ENCODE measurements at places on chromosomes 3 and 15.
A peak's percentile ranks its signal among the peaks of the same experiment; 100 is the strongest.

DNA sequence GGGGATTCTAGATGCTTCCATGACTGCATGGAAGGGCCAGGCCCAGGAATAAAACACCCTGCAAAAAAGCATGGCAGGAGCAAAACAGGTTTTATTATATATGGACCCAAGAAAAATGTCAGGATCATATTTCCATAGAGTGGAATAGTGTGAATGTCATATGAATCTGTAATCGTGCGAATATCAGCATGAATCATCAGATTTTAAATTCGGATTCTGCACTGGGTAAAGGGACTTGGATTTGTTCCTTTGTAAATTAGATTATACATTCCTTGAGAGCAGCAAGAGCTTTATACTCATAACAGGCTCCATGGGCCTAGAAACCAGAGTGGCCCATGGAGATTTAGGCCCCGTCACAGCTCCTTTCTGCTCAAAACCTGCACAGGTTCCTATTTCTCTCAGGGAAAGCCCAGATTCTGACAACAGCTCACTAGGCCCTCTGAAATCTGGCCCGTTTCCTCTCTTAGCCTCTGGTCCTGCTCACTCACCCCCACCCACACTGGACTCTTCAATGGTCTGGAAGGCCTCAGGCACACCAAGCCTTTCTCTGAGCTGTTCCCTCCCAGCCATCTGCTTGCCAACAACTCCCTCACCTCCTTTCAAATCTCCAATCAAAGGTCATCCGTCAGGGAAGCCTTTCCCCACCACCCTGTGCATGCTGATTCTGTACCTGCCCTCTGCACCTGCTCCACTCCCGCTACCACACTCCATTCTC lies 76.0 kb downstream of the FEM1B start:
- DNase-seq = no peak

DNA sequence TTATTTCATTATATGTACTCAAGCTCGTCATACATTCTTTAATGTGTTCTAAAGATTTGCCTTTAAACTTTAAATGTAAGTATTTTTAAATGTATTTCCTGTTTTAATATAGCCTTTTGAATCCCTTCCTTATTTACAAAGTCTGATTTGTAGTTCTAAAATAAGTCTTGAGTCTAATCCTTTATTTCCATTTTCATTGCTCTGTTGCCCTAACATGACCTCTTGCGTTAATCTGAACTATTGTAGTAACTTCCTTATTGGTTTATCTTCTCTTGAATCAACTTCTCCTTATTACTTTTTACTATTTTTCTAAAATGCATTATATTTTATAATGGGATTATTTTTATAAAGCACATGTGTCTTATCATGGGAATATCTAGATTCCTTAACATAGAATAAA lies 24.0 kb downstream of the KNL1 start:
- DNase-seq = no peak

DNA sequence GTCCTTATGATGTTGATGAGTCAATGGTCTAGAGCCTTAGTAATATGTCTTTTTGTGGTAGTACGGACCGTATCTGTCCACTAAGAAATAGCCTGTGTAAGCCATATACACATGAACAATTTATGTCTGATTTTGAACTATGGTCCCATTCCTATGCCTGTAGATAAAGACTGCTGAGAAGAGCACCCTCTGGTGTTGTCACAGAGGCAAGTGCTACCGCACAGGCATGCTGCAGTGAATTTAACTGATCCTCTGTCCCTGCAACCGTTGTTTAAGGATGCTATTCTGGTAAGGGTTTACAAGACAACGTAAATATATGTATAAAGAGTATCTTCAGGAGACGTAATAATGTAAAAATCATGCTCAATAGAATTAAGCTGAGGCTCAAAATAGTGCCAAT lies 170.7 kb downstream of the UBE3A start:
- DNase-seq = no peak

- no peak for DNase-seq
Measured at GRCh38 chr3:171150945-171151344, 124.4 kb upstream of the SLC2A2 start.

DNA sequence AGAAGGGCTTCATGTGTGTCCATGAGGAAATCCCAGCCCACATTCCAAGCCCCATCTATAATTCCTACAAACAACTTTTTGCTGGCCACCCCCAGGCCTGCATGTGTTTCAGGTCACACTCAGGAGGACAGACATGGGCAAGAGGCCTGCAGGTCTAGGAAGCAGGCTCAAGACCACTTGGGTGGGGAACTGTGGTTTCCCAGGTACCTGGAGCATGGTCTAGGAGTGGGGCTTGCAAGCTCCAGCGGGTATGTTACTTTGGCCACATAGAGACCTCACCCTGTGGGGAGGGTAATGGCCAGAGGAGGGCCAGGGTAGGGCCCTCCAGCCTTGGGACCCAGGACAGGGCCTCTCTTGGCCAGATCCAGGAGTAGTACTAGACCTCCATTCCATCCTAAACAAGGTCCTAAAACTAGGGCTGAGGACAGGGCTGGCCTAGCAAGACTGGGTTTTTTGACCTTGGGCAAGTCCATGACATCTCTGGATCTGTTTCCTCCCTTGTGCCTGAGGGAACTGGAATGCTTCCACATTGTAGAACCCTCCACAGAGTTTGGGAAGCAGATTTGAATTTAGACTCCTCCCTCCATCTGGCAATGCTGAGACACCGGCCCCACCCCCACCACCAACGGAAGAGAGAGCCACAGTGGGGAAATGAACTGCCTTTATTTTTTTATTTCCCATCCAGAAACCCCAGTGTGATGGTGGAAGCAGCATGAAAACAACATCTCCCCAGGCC lies 22.3 kb downstream of the EAF1 start:
- no peak for DNase-seq

DNA sequence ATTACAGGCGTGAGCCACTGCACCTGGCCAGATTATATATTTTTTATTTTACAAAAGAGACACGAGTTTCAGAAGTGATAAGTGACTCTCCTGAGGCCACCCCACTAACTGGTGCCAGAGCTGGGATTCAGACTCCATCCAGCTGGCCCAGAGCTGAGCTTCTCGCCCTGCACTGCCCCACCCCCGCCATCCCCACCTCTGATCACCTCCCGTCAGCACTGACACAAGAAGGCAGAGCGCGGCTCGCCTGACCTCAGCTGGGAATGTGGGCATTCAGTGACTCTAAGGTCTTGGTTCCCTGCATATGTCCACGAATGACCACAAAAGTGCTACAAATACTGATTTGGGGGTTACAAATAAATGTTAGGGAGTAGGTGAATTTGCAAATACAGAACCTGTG lies 56.1 kb upstream of the GALNT15 start:
- no peak for DNase-seq

GRCh38 chr3:177601152-177601551 lies 403.9 kb upstream of the TBL1XR1 start:
- no peak for DNase-seq

DNA sequence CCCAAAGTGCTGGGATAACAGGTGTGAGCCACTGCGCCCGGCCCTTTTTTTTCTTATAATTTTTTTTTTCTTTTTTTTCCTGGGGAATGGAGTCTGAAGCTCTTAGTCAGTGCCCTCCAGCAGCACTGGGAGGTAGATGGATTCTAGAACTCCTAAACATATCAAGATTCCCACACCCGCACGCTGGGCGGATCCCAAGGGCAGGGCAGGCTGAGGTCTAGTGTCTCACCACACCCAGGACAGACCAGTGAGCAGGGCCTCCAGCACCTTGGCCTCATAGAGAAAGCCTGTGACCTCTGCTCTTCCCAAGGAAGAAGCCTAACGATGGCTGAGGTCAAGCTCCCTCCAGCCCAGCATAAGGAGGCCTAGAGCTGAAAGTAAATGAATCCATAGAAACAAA lies 153.7 kb upstream of the MEF2A start:
- DNase-seq = no peak

DNA sequence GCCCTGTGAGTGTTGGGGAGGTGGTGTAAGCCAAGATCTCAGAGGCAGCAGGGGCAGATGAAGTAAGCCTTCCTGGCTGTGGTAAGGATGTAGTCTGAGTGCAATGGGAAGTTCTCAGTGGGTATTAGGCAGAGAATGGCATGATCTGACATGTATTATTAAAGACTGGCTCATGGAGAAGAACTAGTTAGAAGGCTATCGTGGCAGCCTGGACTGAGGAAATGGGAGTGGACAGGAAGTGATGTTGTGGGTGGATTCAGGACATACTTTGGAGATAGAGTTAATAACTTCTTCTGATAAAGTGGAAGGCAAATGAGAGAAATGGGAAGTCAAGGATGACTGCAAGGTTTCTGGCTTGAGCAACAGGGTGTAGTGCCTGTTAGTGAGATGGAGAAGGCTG lies 250.9 kb upstream of the CFAP20DC start:
- peak; percentile 17 for DNase-seq

DNA sequence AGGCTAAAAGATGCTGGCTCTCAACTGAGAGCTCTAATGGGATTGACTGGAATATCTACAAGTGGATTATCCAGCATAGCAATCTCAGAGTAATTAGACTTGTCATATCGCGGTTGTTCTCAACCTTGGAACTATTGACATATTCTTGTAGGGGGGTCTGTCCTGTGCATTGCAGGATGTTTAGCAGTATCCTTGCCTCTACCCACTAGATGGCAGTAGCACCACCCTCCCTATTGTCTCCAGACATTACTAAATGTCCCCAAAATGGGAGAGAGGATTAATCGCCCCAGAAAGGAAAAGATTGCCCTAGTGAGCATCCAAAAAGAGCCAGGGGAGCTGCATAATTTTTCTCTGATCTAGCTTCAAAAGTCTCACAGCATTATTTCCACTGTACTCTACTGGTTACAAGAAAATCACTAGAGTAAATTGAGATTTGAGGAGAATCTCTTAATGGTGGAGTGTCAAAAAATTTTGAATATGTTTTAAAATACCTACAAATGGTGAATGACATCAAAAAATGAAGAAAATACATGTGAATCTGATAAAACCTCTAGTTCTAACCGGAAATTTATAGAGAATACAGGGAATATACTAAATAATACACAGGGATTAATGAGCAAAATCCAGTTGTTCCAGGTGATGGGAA lies 388.2 kb upstream of the AGTR1 start:
- DNase-seq = peak; percentile 76

DNA sequence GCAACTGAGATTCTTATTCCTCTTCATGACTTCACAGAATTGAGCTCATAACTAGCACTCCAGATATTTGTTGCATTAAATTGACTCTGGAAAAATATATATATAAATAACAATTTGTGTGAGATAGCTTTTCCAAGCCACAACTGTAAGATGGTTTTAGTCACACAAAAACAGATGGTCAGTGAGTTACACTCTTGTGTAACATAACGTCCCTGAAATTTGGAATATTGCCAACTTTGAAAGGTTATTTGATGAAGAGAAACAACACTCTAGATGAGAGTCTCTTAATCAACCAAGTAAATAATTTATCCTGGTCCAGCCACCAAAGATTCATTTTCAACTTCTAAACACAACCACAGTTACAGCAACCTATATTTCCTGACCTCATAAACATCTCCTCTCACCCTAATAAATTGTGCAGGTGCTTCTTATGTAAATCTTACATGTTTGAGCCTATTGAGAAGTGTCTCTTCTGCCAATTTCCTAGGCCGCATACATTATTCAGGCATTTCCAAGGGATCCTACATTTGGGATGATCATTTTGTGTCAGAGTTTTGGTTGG lies 84.9 kb upstream of the ACP3 start:
- no peak for DNase-seq

DNA sequence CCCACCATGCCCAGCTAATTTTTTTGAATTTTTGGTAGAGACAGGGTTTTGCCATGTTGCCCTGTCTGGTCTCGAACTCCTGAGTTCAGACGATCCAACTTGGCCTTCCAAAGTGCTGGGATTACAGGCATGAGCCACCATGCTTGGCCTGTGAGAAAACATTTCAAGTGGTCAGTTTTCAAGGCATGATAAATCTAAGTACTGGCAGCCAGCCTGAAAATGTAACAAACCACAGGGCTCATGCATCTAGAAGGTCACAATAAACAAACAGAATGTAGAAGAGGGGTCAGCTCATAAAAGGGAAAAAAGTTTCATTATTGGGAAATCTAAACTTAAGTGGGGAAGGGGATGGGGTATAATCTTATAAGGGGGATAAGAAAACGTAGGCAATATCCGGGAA lies 39.9 kb downstream of the PPCDC start:
- DNase-seq = peak; percentile 91

DNA sequence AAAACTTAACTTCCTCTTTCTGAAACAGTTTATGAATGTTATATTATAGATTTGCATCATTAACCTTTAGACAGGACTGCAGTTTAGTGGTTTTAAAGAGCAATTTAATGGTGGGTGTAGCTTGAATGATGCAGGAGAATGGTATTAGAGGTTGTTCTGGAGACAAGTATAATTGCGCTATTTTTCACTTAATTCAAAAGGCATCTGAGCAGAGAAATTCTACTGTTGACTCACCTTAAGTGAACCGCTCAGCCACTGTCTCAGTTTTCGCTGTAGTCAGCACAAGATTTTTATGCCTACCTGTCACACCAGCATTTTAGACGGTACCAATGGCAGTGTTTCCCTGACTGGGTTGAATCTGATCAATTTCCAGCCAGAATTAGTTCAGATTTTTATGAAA lies 348.8 kb upstream of the DCBLD2 start:
- DNase-seq = peak; percentile 55

DNA sequence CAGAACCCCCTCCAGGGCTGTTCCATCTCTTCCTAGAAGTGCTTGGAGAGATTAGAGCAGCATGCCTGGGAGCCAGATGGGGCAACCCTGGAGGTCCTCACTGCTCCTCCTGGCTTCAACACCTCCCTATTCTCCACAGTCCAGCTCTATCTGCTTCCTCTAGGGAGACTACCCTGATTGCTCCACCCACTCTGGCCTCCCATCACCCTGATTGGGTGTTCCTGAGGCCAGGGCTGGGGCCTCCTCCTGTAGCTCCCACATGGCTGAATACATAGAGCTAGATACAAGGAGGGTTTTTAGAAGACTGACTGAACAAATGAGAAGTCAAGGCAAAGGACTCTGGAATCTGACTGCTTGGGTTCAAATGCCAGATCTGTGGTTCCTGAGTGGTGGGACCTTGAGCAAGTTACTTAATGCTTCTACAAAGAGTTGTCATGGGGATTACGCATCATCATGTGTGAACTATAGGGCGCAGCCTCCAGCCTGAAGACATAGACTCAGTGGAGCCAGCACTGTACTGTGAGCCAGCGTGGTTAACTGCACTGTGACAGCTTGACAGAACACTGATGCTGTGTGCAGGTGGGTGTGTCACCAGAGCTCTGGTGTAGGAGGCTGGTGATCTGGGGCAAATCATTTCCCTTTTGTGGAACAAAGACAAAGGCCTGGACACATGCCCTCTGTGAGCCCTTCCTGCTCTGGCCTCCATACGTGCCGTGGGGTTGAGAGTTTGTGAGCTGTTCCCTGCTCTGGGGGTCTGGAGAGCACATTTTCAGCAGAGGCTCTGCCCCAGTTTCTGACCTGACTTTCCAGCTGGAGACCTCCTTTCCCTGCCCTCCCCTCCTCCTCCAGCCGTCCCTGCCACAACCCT lies 74.8 kb downstream of the SCN5A start:
- no peak for DNase-seq

DNA sequence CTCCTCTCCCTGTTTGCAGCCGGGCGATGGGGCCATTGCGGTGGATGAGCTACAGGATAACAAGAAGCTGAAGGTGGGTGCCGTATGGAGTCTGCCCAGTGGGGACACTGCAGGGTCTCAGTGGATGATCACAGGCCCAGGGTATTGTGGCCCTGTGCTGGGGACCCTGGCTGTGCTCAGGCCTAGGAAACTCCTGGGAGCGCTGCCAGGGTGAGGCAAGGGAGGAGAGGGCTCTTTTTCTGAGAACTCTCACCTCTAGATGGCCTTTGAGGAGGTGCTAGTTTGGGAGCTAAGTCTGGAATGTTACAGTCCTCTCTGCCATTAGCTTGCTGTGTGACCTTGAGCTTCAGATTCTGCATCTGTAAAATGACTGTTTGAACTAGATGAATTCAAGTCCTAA lies 16.4 kb downstream of the SLC24A1 start:
- DNase-seq = no peak

- no peak for DNase-seq
Measured at GRCh38 chr3:186472456-186473008, 71.6 kb downstream of the CRYGS start.

Data from choroid plexus epithelial cell (primary cell).